Trophoblast cell (in vitro differentiated cells and primary cell): ENCODE measurements at places on chromosomes 3 and 15.

GRCh38 chr3:46998121-46998851, 18.8 kb downstream of the NBEAL2 start:
- DNase-seq, result peak; percentile 85

DNA sequence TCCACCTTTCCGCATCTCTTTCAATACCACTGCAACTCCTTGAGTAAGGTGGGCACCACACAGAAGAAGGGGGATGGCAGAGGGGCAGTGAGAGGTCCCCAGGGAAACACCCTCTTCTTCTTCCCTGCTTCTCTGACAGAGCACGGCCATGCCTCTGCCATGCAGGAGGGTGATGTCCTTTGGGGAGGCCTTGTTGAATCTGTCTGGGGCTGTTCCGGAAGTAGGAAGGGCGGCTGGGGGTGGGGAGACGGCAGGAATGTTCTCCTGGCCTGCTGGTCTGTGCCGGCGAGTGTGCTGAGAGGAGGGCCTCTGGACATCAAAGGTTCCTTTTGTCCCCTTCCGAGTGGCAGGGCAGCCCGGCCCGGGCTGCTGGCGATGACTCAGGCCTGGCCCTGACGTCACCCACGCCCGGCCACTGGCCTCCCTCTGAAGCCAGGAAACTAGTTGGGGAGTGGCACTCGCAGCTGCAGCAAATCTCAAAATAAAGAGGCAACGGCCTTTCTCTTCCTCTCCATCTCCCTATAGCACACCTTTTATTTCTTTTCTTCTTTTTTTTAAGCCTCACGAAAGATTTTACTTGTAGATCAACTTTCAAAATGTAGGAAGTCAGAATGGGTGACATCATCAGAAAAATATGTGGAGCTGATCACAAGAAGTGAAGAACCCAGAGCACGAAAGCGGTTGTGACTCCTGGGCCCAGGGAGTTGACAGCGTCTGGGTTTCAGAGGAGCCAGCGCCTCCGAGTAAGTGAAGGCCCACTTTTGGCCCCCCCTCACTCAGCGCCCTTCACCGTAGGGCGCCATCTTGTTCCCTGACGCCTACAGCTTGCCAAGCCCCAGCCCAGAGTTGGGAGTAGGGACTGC, at the start of gene ZBTB38:
TSS of gene ZBTB38 (plus strand) at position 443 of the 863 bp plus-strand sequence. CDS start 73,885 bp downstream, outside the sequence.
- DNase-seq, result peak; percentile 97

DNA sequence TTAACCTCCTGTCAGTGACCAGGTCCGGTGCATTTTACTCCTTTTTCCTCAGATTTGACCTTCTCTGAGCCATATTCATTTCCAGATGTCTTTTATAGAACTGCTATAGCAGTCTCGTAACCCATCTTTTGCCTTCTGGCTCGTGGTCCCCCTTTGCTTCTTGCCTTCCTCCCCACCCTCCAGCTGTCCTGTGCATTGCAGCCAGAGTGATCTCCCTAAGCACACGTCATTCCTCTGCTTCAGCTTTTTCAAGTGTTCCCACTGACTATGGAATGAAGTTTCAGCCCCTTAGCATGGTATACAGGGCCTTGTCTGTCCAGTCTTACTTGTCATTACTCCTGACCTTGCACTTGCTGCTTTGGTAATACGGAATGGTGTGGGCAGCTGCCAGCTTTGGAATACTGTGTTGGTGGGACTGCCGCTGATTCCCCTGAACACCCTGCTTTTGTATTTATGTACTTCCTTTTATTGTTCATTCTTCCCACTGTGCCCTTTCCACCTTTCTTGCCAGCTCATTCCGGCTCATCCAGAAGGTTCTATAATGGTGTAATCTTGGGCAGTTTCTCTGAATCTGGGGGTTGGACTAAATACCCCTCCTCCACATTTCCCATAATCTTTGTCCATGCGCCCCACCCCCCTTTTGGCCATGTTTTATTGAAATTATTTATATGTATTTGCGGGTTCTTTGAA, 38.9 kb downstream of the SLC25A26 start:
- no peak for DNase-seq

- no peak for DNase-seq
Measured at GRCh38 chr3:67610458-67610857, 44.0 kb downstream of the SUCLG2 start.

GRCh38 chr15:22955544-22956119, 24.5 kb downstream of the CYFIP1 start:
- DNase-seq, result no peak

DNA sequence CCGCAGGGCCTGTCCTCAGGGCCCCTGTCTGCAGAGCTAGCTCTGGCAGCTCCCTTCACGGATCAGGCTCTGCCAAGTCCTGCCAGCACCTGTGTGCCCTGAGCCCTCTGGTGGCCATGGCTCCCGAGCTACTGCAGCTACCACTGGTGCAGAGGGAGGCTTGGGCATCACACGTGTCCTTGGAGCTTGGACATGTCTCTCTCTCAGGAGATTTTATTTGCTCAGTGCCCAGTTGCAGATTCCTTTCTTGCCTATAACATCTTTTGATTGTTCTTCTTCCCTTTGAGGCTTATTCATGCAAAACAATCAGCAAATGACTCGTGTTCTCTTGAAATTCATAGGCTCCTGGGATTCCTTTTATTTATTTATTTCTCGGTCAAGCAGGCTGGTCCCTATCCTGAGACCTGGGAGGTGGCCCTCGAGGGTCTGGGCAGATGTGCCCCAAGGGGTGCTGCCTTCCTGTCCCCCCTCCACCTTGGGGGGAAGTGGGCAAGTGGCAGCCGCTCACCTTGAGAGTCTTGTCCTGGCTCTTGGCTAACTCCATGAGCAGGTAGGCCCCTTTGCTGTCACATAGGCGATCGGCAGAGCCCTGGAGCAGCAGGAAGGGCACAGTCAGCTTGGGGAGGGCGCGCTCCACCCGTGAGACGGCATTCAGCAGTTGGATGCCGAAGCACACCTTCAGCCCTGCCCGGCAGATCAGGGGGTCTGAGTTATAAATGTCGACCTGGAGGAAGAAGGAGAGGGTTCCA, 21.9 kb downstream of the ABTB1 start:
- DNase-seq, result peak; percentile 35

- no peak for DNase-seq
Measured at GRCh38 chr3:107268469-107268868, 108.8 kb upstream of the CCDC54 start.

DNA sequence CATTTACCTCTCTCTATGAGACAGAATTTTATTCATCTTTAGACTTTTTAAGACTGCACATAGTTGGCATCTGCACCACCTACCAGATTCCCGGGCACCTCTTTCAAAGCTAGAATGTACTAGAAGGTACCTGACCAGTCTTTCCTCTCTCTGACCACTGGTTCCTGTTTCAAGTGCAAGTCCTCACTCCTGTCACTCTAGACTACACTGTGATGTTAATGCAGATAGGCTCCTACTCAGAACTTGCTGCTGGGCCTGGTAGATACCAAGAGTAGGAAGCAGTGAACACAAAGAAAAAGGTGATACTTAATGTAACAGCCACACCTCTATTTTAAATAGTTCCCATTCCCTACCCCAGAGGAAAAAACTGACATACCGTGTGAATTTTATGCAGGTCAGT, 8.1 kb upstream of the TCAIM start:
- DNase-seq, result peak; percentile 39
